ENCODE measurements at places on chromosomes 13 and 19. TPM values are rescaled to one million over a fixed set of nuclear protein-coding genes. Genes with fewer than 3 reads are reported as not detected.

- DNase-seq = no peak
Observed at GRCh38 chr13:43107780-43108179, 84.4 kb downstream of the DNAJC15 start.

The SARS2 gene
- 55.5 TPM for polyA plus RNA-seq

DNA sequence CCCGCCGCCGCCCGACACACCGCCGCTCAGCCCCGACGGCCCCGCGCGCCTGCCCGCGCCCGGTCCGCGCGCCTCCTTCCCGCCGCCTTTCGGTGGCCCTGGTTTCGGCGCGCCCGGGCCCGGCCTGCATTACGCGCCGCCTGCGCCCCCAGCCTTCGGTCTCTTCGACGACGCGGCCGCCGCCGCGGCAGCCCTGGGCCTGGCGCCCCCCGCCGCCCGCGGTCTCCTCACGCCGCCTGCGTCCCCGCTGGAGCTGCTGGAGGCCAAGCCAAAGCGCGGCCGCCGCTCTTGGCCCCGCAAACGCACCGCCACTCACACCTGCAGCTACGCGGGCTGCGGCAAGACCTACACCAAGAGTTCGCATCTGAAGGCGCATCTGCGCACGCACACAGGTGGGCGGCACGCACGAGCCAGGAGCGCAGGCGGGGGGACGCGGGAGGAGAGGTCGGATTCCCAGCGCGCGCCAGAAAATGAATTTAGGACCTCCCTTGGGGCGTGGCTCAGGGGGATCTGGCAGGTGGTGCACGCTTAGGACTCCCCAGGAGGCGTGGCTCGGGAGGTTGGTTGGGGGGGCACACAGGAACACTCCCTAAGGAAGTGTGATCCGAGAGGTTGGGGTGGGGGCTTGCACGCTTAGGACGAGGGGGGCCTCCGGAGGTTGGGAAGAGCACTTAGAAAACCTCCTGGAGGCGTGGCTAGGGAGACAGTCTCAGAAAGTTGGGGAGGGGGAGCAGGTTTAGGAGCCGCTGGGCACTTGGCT lies 1.2 kb downstream of the KLF2 start:
- no peak for DNase-seq

DNA sequence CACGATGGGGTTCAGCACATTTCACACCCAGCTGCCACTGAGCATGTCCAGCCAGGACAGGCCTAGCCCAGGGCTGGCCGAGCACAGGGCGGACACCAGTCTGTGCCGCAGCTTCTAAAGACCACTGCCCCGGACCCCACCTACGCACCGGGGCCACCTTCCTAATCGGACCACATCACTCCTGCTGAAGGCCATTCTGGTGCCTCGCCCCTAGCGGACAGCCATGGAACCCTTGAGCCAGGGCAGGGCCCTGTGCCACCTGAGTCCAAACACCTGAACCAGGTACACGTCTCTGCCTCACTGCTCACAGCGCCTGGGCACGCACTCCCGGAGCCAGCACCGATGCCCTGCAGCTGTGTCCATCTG lies 8.4 kb upstream of the C13orf46 start:
- DNase-seq = no peak

- peak; percentile 64 for DNase-seq
Observed at GRCh38 chr13:113187263-113187669, 21.2 kb downstream of the PCID2 start.

- no peak for DNase-seq
Observed at GRCh38 chr19:6613711-6614110, 22.8 kb upstream of the CD70 start.

- no peak for DNase-seq
Observed at GRCh38 chr13:51542346-51543242, 41.7 kb upstream of the WDFY2 start.

GRCh38 chr13:36666477-36667229 lies 7.2 kb upstream of the SERTM1 start:
- DNase-seq = no peak

DNA sequence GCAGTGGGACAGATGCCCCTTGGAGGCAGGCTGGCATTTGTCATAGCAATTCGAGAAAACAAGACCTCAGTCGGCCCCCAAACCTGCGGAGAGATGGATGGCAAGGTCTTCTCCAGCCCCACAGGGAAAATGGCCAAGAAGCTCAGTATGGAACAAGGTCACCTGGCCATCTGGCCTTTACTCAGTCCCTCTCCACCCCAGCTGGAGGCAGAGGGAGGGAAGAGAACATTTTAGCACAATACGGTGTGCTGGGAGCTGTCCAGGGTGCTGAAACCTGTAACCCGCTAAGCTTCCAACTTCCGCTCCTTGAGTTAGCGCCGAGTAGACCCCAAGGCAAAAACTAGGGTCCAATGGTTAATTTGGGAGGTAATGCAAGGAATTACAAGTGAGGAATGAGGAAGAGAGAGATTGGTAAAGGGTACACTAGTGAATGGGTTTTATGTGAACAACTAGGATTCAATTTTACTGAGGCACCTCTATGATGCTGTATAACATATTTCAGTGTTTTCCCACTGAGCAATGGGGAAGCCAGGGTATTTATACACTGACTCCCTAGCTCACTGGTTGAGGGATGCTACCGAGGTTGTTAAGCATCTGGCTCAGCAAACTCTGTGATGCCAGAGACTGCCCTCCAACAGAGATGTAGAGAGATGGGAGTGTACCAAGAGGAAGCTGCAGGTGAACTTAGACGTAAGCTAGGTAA lies 64.3 kb downstream of the CACNA1A start:
- peak; percentile 74 for DNase-seq

DNA sequence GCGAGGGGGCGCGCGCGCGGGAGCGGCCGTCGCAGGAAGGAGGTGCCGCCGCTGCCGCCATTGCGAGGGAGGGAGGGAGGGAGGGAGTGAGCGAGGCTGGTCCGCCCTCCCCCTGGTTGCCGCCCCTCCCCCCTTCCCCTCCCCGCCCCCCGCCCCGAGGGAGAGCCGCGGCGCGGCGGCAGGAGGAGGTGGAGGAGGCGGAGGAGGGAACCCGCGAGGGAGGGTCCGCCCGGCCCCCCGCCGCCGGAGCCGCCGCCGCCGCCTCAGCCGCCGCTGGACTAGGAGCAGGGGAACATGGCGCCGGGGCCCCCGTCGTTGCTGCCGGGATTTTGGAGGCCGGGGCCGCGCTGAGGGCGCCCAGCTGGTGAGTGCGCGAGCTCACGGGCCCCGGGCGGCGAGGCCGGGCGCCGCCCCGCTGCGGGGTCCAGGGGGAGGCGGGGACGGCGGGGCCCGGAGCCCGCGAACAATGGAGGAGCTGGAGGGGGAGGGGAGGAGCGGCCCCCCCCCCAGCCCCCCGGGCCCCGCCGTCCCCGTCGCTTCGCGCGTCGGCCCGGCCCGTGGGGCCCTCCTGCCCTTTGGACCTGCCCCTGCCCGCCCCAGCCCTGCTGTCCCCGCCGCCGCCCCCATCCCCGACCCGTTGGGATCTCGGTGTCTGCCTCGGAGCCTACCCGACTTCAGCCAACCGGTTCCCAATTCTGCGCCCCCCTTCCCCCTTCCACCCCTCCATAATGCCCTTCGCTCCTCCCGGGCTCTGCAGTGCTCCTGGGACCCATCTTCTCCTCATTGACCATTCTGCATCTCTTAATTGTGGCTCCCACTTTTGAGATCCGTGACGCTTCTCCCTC lies at the start of gene ARHGAP35:
TSS of gene ARHGAP35 (plus strand) at position 152 of the 845 bp plus-strand sequence. CDS start 57,679 bp downstream, outside the sequence.
- DNase-seq = peak; percentile 88

- no peak for DNase-seq
Observed at GRCh38 chr13:51318015-51318414, 21.5 kb upstream of the SERPINE3 start.

DNA sequence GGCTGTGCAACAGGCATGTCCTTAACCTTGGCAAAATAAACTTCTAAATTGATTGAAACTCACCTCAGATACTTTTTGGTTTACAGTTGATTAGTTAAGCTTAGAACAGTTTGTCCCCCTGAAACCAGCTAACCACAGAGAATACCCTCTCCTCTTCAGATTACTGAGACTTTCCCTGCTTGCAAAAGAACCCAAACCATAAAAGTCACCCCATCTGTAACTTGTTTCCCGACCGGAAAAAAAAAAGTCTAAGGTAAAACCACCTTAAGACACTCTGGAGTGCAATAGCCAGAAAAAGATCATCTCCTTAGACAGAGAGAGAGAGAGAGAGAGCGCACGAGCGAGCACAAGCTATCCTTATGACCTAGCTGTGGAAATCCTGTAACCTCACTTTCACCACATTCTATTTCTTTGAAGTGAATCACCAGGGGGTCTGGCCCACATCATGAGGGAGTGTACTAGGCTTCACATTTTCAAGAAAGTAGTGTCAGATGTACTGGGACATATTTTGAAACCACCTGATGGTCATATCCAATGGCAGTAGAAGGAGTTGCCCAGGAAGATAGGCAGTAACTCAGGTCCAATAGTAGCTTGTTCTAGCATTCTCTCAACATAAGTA lies 11.1 kb upstream of the GTF2F2 start:
- DNase-seq = no peak

The SYDE1 gene
- 0.03 TPM for polyA plus RNA-seq

The TMEM255B gene
- polyA plus RNA-seq = 0.40 TPM

Measured in K562 (cell line).